KG1 (cell line): ENCODE measurements at places on chromosomes 1 and 21.
A peak's percentile ranks its signal among the peaks of the same experiment; 100 is the strongest.

DNA sequence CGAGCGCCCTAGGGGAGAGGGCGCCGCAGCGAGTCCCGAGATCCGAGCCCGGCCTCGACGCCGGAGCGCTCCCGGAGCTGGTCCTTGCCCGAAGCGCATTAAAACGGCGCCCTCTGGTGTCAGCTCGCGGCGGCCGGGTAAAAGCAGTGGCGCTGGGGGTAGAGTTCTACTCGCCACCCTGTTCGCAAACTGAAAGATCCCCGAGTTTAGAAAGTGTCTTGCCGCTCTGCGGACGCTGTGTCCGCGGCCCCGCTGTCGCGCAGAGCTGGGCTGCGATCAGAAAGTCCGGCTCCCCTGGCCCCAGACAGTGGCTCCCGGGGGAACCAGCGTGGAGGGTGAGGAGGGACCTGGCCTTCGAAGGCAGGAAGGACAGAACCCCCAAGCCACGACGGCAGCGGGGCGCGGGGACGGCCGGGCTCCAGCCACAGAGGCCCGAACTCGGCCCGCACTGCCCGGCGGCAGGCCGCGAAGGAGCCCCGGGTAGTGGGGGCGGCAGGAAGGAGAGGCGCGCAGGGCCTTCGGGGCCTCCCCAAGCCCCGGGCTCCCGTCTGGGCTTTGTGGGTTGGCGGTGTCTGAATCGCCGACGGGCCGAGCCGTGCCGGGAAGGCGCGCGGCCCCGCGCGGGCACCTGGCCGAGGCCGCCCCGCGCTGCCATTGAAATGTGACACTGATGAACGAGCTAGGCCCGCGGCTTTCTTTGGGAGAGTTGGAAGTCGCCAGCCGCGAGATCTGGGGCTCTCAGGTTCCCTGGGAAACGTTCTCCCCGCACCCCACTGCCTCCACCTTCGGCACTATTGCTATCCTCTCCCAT is 39.1 kb upstream of the NFIA start:
- peak; percentile 85 for DNase-seq

DNA sequence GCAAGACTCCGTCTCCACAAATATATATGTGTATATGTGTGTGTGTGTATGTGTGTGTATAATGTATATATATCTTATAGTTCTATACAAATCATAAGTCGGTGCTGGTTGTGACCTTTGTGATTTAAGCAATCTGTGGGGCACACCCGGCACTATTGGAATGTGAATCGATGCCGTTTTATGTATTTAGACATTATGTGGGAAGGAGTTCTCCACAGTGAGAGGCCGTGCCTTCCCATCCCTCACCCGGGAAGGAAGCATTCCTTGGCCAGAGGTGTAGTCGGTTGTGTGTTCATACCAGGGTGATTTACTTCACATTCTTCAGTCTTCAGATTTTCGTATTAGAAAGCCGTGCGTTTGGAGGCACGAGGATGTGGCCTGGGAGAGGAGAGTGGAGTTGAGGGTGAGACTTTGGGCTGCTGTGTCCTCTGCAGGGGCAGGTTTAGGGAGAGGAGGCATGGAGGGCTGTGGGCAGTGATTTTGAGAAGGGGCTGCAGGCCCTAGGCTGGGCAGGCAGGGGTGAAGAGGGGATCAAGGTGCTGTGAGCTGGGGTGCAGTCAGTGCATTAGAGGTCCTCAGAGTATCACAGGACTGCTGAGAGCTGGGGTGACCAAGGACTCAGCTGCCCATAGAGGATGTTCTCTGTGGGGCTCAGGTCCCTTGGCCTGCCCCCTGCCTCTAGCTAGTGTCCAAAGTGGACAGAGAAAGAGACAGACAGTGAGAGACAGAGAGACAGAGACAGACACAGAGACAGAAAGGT is 57.7 kb downstream of the TRIM11 start:
- no peak for DNase-seq

DNA sequence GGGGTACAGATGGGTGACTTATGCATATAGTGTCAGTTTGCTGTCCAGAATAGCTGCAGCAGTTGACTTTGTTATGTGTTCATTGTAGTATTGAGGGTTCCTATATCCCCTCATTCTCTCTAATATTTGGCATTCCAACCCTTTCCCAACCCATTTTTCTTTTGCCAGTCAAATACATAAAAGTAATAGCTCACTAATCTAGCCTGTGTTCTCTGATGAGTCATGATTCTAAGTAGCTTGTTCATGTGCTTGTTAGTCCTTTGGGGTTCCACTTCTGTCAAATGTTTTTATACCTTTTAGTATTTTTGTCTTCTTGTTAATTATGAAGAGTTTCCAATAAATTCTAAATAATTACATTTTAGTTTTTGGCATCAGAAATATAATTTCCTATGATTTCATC is 99.2 kb upstream of the MROH9 start:
- no peak for DNase-seq

- no peak for DNase-seq
Measured at GRCh38 chr21:42563686-42564085, 50.0 kb downstream of the SLC37A1 start.

DNA sequence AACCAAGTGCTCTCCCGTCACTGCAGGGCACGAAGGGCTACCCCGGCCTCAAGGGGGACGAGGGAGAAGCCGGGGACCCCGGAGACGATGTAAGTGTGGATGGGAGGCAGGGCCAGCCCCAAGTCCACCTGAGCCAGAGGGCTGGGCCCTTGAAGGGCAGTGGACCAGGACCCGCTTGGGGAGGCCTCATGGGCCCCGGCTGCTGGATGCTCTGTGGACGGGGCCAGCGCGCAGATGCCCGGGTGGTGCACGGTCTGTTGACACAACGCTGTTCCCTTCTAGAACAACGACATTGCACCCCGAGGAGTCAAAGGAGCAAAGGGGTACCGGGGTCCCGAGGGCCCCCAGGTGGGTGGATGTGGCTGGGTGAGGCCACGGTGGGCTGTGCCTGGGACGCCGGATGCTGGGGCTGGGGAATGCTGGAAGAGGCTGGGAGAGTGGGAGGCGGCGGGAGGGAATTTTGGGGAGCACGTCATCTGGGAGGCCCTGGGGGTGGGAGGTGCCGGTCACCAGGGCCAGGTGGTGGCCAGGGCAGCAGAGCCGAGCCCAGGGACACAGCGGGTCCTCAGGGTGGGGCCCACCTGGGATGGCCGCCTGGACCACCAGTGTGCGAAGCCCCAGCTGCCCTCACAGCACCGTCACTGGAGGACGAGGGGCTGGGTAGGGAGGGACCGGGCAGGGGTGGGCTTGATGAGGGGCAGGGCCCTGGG is 17.5 kb downstream of the COL6A1 start:
- no peak for DNase-seq

GRCh38 chr1:39562886-39563285 is 13.7 kb downstream of the PABPC4 start:
- no peak for DNase-seq

GRCh38 chr1:214638997-214639396 is 36.0 kb downstream of the CENPF start:
- DNase-seq: no peak

GRCh38 chr1:225763716-225764548 is 13.7 kb upstream of the SRP9 start:
- no peak for DNase-seq

DNA sequence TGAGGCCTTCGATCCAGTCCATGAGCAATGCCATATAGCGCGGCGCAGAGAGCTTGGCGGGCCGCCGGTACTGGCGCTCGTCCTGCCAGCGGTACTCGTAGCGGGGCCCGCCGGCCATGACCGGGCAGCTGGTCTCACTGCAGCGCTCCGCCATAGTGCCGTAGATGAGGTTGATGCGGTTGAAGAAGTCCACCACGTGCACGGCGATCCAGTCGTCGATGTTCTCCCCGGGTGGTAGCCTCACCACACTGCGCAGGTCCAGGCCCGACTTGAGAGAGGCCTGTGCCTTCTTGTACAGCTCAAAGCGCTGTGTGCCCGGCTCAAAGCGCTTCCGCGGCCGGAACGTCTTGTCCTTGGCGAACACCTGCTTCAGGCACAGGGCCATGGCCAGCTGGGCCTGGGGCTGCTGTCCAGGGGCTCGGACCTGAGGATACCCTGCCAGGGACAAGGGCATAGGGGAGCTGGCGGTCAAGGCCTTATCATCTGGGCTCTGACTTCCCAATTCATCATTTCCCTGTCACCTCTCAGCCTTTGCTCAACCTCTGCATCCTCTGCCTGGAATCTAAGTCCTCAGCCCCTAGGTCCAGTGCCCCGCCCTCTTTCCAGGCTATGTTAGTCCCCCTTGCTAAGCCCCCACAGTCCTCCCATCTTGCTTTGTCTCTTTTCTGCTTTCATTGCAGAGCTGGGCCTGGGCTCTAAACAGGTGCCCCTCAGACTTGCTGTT is 3.5 kb downstream of the MOB3C start:
- DNase-seq: no peak

- peak; percentile 3 for DNase-seq
Measured at GRCh38 chr1:222420633-222421032, 127.3 kb downstream of the HHIPL2 start.

GRCh38 chr1:196598942-196599748 is 9.1 kb downstream of the KCNT2 start:
- DNase-seq: no peak

GRCh38 chr1:182681568-182681912 is 2.8 kb downstream of the RGS8 start:
- no peak for DNase-seq

DNA sequence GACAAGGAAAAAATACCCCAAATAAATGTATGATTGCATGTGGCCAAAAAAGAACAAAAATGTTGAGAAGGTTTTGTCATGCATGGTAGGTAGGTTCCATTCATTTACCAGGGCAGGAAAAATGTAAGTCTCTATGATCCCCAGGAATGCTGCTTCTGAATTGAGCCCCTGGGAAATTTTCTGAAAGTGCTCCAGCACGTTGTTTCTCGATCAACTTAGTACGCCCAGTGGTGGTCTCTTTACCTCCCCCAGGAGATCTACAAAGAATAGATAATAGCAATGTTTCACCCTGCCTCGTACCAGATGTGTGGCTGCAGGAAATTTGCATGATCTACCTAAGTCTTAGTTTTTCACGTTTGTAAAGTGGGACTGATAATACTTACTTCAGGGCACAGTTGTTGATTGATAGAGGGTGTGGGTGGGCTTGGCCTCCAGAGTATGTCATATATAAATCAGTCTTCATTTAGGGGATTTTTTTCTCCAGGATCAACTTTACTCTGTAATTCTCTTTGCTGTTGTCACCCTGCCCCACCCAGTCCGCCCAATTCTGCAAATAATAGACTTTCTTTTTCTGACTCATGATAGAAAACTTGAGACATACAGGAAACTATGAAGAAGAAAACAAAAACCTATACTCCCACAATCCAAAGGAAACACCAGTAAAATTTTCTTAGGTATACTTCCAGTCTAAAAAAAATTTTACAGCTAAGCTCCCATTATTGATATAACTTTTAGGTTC is 462.0 kb upstream of the RUNX1 start:
- DNase-seq: no peak

DNA sequence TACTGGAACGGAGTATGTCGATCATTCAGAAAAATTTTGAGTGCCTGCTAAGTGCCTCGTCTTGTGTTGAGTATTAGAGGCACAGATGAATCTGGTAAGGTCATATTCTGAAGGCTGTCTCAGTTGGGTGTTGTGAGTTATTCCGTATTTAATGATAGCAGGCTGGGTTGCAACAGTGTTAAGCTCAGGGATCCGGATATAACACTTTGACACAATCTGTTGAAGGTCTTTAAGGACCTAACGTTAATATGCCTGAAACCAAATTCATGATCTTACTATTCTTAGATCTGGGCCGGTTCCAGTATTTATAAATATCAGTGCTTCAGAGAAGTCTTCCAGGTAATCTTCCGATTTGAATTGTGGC is 555 bp downstream of the PRPF38A start:
- no peak for DNase-seq

DNA sequence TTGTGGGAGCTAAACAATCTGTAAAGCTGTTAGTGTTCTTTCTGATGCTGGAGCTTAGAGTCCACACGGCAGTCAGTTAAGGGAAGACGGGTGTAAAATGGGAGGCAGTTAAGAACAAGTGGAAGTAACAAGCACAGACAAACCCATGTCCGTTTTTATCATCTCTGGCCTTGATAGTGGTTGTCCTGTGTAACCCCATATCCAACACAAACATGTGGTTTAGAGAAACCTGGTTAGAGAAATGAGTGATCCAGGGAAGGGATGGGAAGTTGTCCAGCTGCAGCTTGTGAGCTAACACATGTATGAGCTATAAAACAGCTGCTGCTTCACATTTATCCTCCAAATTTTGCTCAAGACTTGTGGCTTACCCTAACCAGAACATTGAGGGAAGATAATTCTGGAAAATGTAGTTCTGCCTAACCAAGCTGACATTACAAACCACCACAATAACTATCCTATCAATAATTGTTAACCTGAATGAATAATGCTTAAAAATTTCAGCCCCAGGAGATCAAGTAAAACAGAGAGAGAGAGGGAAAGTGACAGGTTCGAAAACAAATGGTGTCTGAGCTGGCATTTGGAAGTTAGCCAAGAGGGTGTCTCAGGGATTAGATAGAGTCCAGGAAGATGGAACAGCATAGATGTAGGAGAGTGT is 10.6 kb upstream of the C1orf162 start:
- no peak for DNase-seq

- DNase-seq: no peak
Measured at GRCh38 chr21:18151046-18151445, 93.6 kb upstream of the CHODL start.

- no peak for DNase-seq
Measured at GRCh38 chr1:186511761-186512637, 51.1 kb upstream of the PDC start.

GRCh38 chr1:47995306-47996050 is 1.7 kb downstream of the TRABD2B start:
- DNase-seq: no peak

DNA sequence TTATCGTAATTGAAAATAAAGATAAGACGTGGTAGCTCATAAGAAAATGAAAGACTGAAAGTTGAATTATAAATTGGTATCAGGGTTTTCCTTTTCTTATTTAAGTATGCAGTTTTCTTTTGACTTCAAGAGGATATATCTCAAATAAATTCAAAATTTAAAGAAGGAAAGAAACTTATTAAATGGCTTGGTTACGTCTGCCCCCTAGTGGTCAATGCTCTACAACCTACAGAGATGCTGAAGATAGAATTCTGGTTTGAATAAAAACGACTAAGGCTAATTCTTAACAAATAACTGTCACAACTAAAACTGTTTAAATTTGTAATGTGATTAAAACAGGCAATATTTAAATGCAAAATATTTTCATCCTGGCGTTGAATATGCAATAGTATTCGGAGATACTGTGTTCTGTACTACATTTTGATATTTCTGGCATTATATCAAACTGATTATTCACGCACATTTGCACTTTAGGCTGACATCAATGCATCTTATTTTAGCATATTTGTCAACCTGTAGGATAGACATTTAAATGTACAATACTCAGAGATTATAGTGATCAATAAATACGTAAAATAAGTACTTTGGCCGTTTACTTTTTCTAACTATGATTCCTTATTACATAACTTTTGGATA is 26.8 kb downstream of the IFI44 start:
- peak; percentile 65 for DNase-seq
